ENCODE measurements at places on chromosomes 7 and 10. TPM values are rescaled to one million over a fixed set of nuclear protein-coding genes. Genes with fewer than 3 reads are reported as not detected.

DNA sequence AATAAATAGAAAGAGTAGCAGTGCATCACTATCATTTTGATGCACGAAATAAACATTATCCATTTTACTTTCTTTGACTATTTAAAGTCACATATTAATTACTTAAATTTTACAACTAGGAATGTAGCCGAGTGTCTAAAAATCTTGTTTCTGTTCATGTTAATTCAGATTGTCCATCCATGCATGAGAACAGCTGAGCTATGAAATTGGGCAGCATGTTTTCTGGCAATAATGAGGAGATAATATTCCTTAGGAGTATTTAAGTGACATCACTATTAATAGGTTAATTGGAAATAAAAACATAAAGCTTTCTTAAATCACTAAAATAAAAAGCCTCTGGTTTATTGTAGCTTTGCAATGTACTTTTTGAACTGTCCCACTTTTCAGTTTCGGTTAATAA lies 293.8 kb downstream of the PHTF2 start:
- H3K4me1 ChIP-seq, result no peaks in the 10 kb centered on the region
- H3K4me3 ChIP-seq, result no peak overlapping the region
- H3K27me3 ChIP-seq, result peaks cover 13% of the 10 kb centered on the region
- no peak for DNase-seq
- H3K36me3 ChIP-seq, result no peaks in the 10 kb centered on the region

- H3K27me3 ChIP-seq, result peaks cover 1% of the 10 kb centered on the region
- H3K4me1 ChIP-seq, result no peaks in the 10 kb centered on the region
- H3K36me3 ChIP-seq, result no peaks in the 10 kb centered on the region
- DNase-seq, result no peak
- H3K4me3 ChIP-seq, result no peak overlapping the region
- no peak overlapping the region for H3K27ac ChIP-seq
Observed at GRCh38 chr7:108614896-108615295, 45.2 kb downstream of the DNAJB9 start.

DNA sequence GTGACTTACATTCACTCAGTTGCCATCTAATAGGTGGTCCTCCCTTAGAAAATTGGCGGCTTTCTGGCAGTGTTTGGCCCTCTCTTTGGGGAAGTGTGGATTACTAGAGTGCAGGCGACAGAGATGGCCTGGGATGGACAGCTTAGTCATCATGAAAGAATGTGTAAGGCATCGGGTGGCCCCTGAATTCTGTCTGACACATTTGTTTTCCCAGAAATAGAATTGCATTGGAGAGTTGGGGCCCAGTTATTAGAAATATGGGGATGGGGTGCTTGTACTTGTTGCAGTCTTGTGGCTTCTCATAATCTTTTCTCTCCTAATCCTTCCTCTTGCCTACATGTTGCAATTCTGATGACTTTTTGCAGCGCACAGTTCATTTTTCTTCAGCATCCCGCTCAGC lies 13.8 kb downstream of the TCF7L2 start:
- no peaks in the 10 kb centered on the region for H3K36me3 ChIP-seq

DNA sequence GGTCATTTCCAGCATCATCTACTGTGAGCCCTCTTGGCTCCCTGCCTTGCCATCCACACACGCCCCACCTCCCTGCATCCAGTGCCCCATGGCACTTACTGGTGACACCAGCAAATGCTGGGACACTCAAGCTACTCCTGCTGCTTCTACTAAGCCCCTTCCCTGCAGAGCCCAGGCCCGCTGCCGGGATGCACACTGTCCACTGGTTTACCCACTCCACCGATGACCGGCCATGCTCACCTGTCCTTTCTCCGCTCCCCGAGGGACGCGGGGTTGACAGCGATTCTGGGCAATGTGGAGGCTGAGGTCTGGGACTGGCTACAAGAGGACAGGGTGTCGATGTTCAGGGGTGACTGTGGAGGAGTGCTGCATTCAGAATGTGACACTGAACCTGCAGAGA lies 110.2 kb downstream of the DLG5 start:
- H3K36me3 ChIP-seq, result no peaks in the 10 kb centered on the region
- peaks cover 8% of the 10 kb centered on the region for H3K4me1 ChIP-seq
- DNase-seq, result no peak
- no peaks in the 10 kb centered on the region for H3K27me3 ChIP-seq
- H3K4me3 ChIP-seq, result no peak overlapping the region

DNA sequence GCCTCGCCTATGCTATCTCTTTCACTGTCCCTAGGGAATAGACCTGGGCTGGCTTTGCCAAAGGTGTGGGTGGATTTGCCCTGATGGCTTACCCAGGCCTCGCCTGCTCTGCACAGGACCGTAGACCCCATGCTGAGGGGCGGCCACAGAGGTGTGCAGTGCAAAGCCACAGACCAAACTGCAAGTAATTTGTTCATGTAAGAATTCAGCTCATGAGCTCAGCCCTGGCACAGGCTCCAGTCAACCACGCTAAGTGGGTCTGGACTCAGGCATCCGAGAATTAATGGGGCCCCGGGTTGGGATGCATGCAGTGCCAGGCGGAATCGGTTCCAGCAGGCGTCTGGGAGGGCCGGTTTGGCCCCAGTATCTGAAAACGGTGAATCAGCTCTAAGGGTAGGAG lies 445.2 kb downstream of the DNAJB6 start:
- H3K36me3 ChIP-seq, result no peaks in the 10 kb centered on the region
- no peaks in the 10 kb centered on the region for H3K4me1 ChIP-seq
- no peak overlapping the region for H3K27ac ChIP-seq
- no peak overlapping the region for H3K4me3 ChIP-seq

DNA sequence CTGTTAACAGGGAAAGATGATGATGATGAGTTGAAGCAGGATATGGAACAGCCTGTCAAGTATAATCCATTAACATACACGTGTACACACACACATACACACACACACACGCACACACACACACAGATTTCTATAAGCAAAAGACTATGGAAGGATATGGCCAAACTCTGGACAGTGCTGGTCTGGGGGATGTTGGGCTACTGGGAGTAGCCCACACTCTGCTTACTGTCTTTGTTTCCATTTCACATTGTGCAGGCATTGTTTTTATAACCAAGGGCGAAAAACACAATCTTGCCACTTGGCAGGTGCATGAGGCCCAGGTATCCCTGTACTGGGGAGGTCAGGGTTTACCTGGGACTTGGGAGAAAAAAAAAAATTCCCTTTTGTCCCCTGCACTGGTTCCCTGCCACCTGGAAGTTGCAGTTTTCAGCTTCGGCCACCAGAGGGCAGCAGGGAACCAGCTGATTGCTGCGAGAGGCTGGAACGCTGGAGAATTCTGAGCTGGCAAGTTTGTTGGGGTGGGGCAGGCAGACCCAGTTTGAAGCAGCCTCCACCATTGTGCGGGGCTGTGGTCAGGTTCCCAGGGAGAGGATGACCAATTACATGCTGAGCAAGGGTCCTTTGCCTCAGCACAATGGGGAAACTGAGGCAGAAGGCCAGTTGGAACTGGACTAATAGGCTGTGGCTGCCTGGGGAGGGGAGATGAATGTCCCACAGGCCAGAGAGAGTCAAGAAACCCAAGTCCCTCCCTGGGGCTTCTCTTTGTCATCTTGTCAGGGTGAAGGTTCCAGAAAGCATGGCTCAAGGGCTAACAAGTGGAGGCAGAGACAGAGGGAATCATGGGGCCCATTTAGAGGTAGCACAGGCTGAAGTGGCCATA lies 27.3 kb downstream of the PPIF start:
- no peak overlapping the region for H3K4me3 ChIP-seq
- no peak overlapping the region for H3K27ac ChIP-seq

- no peak overlapping the region for H3K27ac ChIP-seq
- H3K36me3 ChIP-seq, result peaks cover 17% of the 10 kb centered on the region
- no peak for DNase-seq
- H3K4me3 ChIP-seq, result no peak overlapping the region
- peaks cover 30% of the 10 kb centered on the region for H3K4me1 ChIP-seq
- H3K27me3 ChIP-seq, result no peaks in the 10 kb centered on the region
Observed at GRCh38 chr7:133056370-133057238, 25.3 kb downstream of the CHCHD3 start.

GRCh38 chr7:35909870-35910357 lies 109.1 kb downstream of the SEPTIN7 start:
- H3K4me3 ChIP-seq, result no peak overlapping the region
- DNase-seq, result no peak
- H3K27me3 ChIP-seq, result no peaks in the 10 kb centered on the region
- peaks cover 15% of the 10 kb centered on the region for H3K36me3 ChIP-seq
- H3K27ac ChIP-seq, result no peak overlapping the region

GRCh38 chr10:45280113-45280760 lies 35.2 kb downstream of the OR13A1 start:
- no peak overlapping the region for H3K27ac ChIP-seq
- H3K36me3 ChIP-seq, result no peaks in the 10 kb centered on the region
- H3K4me1 ChIP-seq, result no peaks in the 10 kb centered on the region

DNA sequence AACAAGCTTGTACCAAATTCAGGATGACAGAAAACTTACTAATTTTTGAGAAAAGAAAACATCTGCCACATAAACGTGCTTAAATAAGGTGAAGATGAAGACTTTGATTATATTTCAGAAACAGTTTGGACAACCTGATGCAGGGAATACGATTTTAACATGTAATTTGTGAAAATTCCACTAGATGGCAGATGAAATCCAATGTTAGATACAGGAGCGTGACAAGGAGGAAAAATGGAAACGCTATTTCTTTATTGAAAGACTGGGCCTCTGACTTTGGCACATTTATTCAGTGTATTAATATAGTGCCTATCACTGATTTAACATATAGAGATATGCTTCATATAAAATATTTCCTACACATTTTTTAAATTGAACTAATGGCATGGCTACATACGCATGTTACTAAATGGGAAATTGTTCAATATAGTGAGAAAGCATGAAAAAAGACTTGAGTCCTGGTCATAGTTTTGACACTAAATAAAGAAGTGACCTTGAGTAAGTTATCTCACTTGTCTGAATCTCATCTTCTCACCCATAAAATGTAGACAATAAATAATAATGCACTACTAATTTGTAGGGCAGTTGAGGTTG lies 60.7 kb downstream of the CD36 start:
- H3K27me3 ChIP-seq, result no peaks in the 10 kb centered on the region
- no peak overlapping the region for H3K4me3 ChIP-seq
- H3K36me3 ChIP-seq, result no peaks in the 10 kb centered on the region
- H3K27ac ChIP-seq, result no peak overlapping the region
- DNase-seq, result no peak
- H3K4me1 ChIP-seq, result no peaks in the 10 kb centered on the region

- H3K27ac ChIP-seq, result no peak overlapping the region
- no peaks in the 10 kb centered on the region for H3K36me3 ChIP-seq
- no peaks in the 10 kb centered on the region for H3K4me1 ChIP-seq
- no peaks in the 10 kb centered on the region for H3K27me3 ChIP-seq
- no peak overlapping the region for H3K4me3 ChIP-seq
- no peak for DNase-seq
Observed at GRCh38 chr7:133452577-133452976, 199.7 kb downstream of the EXOC4 start.

GRCh38 chr10:97676770-97677581 lies 10.1 kb downstream of the AVPI1 start:
- H3K4me1 ChIP-seq, result peaks cover 9% of the 10 kb centered on the region
- peak; percentile 58 for DNase-seq
- H3K27me3 ChIP-seq, result no peaks in the 10 kb centered on the region
- H3K36me3 ChIP-seq, result peaks cover 6% of the 10 kb centered on the region
- no peak overlapping the region for H3K4me3 ChIP-seq

GRCh38 chr10:128907155-128907941 lies 559.7 kb upstream of the MGMT start:
- no peaks in the 10 kb centered on the region for H3K4me1 ChIP-seq
- H3K27me3 ChIP-seq, result peaks cover 1% of the 10 kb centered on the region
- no peak overlapping the region for H3K4me3 ChIP-seq
- DNase-seq, result no peak
- no peaks in the 10 kb centered on the region for H3K36me3 ChIP-seq

- no peaks in the 10 kb centered on the region for H3K4me1 ChIP-seq
- H3K4me3 ChIP-seq, result no peak overlapping the region
- no peak for DNase-seq
Observed at GRCh38 chr7:326809-327232, 36.9 kb downstream of the FOXL3 start.

DNA sequence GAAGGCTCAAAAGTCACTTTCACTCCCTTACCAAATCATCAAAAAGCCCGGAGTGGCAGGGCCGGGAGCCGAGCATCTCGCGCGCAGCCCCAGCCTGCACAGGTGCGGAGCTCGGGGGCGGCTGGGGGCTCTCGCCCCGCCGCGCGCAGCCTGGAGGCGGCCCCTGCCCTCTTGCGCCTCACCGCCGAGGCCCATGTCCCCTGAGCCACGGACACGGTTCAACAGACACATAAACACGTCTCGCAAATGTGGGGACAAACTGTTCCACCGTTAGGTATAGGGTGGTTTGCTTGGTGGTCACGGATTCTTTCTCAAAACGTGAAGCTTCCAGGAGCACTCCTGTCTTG lies 700 bp downstream of the GSAP start:
- H3K27me3 ChIP-seq, result peaks cover 7% of the 10 kb centered on the region
- no peaks in the 10 kb centered on the region for H3K36me3 ChIP-seq
- peaks cover 41% of the 10 kb centered on the region for H3K4me1 ChIP-seq
- H3K4me3 ChIP-seq, result peak overlapping the region; percentile 65

DNA sequence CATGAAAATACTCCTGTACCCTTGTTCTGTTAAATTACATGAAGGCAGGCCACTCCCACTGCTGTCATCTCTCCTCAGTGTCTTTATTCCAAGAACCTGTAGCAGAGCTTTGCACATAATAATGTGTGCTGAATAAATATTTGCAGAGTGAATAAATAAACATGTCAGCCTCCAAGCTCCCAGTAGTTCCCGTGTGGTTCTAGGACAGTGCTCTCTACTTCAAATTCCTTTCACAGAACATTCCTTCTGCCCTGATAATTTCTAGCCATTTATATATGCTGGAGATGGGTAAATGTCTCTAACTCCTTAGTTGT lies 20.3 kb upstream of the HYAL4 start:
- peak overlapping the region; percentile 80 for H3K27ac ChIP-seq
- peaks cover 21% of the 10 kb centered on the region for H3K4me1 ChIP-seq
- H3K36me3 ChIP-seq, result no peaks in the 10 kb centered on the region
- peak overlapping the region; percentile 53 for H3K4me3 ChIP-seq
- H3K27me3 ChIP-seq, result peaks cover 20% of the 10 kb centered on the region
- DNase-seq, result no peak

- H3K4me3 ChIP-seq, result no peak overlapping the region
- no peak overlapping the region for H3K27ac ChIP-seq
- H3K4me1 ChIP-seq, result no peaks in the 10 kb centered on the region
- no peaks in the 10 kb centered on the region for H3K27me3 ChIP-seq
- DNase-seq, result no peak
Observed at GRCh38 chr10:52645187-52645758, 127.3 kb downstream of the MBL2 start.

DNA sequence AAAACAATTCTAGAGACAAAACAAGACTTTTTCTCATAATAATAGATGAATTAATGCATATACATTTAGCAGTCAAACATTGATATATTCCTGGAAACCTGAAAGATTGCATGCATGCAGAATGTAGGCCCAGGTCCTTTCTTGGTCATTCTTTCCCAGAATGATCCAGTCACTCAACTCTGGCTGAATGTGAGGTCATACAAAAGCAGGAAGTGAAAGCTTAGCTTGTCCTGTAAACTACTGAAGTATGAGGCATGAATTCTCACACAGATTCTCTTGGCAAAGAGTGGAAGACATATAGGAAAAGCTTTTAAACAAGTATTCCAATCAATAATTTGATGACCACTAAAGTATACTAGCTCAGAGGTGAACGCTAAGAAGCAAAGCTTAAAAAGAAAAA lies 253.9 kb downstream of the PPP1R3A start:
- no peak overlapping the region for H3K27ac ChIP-seq
- no peaks in the 10 kb centered on the region for H3K36me3 ChIP-seq
- DNase-seq, result no peak
- no peaks in the 10 kb centered on the region for H3K27me3 ChIP-seq

Gene AFAP1L2
- total RNA-seq, result 6.3 TPM

Gene RADIL
- total RNA-seq, result 0.65 TPM

Gene DAGLB
- 20.2 TPM for total RNA-seq

Gene CNTNAP2
- total RNA-seq, result not detected

Gene RNF32
- total RNA-seq, result 0.43 TPM
